ENCODE measurements at places on chromosomes 3 and 15.
A peak's percentile ranks its signal among the peaks of the same experiment; 100 is the strongest.

- no peak for DNase-seq
These were observed 76.5 kb upstream of the ALDH1A3 start for GRCh38 chr15:100803171-100803440.

DNA sequence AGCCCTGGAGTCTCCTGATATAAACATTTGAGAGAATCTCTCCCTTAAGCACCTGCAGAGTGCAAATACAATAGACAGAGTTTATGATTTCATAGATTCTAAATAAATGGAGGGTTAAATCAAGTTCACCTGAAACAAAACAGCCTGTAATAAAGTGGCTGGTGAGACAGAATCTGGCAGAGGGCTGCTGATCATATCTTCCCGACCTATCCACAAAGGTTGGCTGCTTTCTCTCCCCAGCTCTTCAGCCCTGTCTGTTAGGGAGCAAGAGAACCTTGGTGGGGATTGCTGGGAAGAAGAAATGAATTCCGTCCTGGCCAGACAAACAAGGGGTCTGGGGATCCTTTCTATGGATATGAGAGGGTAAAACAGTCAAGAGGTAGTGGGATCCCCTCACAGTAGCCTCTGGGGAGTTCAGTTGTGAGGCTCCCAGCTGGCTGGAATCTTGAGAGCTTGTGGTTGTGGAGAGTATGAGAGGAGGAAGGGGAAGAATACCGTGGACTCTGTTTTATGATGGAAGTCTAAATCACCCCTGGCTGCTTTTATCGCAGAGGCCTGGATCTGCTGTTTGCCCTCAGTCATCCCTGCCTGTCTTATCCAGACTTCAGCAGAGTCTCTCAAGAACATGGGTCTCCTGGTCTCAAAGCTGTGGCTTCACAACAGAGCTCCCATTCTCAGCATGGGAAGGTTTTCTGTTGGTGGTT lies 451.3 kb downstream of the NTRK3 start:
- DNase-seq: no peak

- DNase-seq: no peak
These were observed 31.3 kb upstream of the LPP start for GRCh38 chr3:188122571-188123169.

GRCh38 chr3:105606016-105606415 lies 239.3 kb downstream of the ALCAM start:
- peak; percentile 30 for DNase-seq

- peak; percentile 42 for DNase-seq
These were observed 41.7 kb upstream of the ADAMTS17 start for GRCh38 chr15:100383302-100384107.

DNA sequence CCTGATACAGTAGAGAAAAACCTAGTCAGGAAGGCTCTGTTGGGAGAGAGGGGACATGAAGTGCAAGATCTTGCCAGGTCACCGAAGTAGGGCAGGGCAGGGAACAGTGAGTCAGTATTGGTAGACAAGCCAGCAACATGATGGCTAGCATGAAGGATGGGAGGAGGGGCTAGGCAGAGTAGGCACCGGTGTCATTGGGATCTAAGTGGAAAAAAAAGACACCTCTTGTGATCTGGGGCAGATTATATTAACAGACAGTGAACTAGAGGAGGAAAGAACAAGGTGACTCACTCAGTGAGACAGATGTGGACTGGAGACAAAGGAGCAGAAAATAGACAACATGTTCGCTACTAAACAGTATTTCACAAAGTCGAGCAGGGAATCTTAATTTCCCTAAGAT lies 149.2 kb upstream of the SLC24A5 start:
- DNase-seq: no peak

GRCh38 chr3:70771426-70772147 lies 459.1 kb upstream of the MDFIC2 start:
- peak; percentile 74 for DNase-seq

- no peak for DNase-seq
These were observed 198.7 kb upstream of the TBC1D5 start for GRCh38 chr3:17941152-17941551.

DNA sequence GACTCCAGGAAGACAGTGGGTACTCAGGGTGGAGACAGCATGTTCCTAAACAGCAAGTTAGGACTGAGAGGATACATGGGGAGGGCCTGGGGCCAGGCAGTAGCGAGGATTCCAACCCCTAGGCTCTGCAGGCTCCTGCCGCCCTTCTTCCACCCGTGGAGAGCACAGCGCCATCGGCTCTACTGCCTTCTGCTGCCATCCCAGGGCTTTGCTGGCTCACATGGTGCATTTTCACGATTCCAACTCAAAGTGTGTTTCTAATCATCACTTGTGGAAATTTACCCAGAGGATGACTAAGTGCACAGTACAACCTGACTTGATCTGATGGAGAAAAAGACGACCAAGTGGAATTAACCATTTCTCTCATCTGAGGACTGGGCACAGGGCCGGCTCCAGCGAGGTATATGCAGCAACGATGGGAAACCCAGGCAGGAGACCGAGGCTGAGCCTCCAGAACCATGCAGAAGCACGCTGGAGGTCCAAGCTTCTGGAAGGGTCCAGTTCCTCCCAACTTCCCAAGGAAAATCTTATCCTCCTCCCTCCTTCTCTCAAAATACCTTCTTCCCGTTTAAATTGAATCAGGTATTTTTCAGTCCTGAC lies 104.6 kb downstream of the LRIG1 start:
- DNase-seq: no peak

DNA sequence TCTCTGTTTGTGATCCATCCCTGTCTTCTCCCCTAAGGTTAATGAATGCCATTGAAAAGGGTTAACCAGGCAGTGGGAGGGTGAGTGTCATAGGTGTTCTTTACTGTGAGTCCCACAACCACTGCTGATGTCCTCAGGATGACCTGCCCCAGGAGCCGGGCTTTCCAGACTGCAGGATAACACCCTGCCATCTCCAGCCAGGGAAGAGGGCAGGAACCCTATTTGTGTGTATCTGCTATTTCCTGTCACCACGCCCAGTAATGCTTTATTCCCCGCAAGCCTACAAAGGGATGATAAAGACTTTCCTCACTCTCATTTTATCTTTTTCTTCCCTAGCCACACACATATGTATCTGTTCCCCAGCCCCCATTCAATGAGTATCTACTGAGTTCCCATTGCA lies 15.6 kb upstream of the CTXND1 start:
- DNase-seq: no peak

DNA sequence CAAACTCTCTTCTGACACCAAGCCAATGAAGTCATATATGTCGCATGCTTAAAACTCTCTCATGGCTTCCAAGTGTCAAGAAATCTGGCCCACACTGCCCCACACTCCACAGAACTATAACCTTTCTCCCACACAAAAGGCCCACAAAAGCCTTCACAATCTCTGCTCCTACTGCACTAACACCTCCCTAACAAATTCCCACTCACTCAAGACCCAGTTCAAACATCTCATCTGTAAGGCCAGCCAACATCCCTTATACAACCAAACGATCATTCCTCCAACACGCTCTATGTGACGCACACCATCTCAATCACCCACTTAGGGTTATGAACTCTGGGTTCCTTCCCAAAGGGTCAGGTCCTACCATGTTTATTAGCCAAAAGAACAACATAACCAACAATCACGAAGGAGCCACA lies 13.5 kb downstream of the TBC1D2B start:
- peak; percentile 52 for DNase-seq

GRCh38 chr3:162262129-162262528 lies 765.5 kb downstream of the OTOL1 start:
- peak; percentile 55 for DNase-seq

Measured in cardiac fibroblast (primary cell).